ENCODE measurements at places on chromosomes 7 and 10.

GRCh38 chr7:141354251-141354650, 197.0 kb upstream of the AGK start:
- DNase-seq = no peak

DNA sequence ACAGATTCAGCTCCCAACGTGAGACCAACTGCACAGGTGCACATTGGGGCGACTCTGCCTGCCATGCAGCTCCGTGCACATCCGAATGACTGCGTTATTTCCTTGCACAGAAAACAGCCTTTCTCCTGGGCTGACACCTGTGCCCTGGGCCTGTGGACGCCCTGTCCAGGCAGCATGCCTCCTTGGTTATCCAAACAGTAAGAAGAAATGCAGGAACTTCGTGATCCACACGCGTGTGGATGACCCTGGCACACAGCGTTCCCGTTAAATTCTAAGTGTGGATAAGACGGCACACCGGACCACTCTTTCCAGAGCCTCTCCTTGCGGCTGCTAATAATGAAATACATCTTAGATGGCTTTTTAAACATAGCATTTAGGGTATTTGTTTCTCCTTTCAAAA, 39.6 kb downstream of the NKX6-2 start:
- no peak for DNase-seq

- DNase-seq = peak; percentile 36
Measured at GRCh38 chr7:114793155-114793845, 128.6 kb upstream of the MDFIC start.

DNA sequence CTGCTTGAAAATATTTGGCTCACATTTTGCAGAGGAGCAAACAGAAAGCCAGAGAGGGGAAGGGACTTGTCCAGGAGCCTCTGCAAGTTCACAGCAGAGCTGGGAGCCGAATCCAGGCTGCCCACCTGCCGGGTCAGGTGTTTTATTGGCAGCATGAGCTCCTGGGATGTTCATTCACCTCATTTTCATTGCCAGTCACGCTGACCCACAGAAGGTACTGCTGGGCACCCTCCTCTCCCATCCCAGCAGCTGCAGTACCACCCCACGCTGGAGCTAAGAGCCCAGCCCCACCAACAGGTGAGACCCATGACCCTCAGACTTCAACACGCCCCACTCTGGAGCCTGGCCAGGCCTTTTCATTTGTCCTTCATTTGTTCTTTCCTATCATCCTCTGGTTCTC, 102.7 kb downstream of the GRID1 start:
- DNase-seq = no peak

GRCh38 chr10:70255329-70256299, 22.4 kb upstream of the PPA1 start:
- peak; percentile 21 for DNase-seq

- no peak for DNase-seq
Measured at GRCh38 chr7:121019018-121019417, 30.5 kb downstream of the CPED1 start.

- no peak for DNase-seq
Measured at GRCh38 chr7:110994028-110994967, 96.6 kb upstream of the LRRN3 start.

DNA sequence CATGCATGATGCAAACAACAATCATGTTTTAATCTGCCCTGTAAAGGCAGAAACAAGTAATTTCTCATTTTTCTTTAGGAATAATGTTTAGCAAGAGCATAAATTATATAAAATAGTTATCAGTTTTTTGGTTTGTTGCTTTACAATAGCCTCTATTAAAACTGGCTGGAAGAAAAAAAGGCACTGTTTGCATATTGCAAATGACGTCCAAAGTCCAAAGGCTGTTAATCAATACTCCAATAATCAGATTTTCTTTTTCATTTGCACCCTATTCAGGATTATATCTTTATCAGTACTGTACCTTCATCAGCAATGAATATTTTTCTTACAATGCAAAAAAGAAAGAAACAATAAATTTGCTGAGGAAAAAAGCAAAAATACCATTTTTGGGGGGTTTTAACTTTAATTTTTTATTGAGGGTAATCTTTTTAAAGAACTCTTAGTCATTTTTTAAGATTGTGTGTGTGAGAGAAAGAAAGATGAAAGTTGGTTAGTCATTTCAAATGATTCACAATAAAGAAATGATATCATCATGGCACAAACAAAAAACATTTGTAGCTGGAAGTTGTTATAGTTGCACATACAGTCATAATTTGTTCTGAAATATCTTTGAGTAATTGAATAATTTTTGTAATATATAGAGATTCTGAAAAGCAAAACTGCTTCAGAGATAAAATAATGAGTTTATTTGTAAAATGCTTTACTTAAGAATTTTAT, 44.4 kb upstream of the AKR1C2 start:
- no peak for DNase-seq

GRCh38 chr7:155001756-155002410, 1.0 kb downstream of the PAXIP1 start:
- DNase-seq = peak; percentile 36

- DNase-seq = no peak
Measured at GRCh38 chr10:66550351-66550750, 375.5 kb upstream of the LRRTM3 start.

DNA sequence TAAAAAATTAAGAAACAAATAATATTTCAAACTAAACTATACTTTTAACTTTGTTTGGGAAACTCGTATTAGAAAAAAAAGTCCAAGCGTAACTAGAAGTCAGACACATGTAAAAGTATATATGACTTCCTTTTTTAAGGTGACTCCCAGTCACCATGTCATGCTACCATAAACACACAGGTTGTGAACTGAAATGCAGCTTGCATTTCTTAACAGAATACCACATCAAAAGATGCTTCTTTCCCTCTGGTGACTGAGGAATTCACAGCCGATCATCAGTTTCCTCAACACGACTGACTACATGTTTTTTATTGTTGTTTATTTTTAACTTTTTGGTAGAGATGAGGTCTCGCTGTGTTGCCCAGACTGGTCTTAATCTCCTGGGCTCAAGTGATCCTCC, 445.0 kb downstream of the PARD3 start:
- DNase-seq = no peak

DNA sequence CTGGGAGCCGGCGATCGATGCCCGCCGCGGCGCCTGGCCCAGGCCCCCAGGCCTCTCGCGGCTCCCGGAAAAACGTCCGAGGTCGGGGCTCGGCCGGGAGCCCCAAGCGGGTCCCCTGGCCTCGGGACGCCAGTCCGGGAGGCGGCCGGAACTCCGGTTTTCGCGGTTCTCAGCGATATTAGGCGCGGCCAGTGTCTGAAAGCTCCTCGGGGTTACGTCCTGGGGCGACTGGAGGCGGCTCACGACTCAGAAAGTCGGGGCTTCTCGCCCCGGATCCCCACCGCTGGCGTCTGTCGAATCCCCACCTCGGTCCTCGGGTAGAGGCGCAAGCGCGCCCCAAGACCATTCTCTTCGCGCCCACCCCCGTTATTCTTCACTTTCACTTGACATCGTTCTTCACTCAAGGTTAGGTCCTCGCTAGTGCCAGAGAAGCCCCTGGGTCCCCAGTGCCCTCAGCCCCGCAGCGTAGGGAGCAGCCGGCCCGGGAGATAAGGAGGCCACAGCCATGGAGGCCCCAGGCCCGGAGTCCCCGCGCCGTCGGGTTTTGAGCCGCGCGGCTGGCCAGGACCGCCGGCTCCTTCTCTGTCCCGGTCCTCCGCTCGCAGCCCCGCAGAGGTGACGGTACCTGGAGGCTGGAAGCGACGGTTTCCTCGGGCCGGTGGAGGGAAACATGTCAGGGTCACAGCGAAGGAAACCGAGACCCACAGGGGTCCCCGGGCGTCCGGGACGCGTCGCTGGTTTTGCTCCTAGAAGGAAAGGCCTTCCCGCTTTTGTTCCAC, 35.2 kb upstream of the EBLN1 start:
- peak; percentile 54 for DNase-seq

DNA sequence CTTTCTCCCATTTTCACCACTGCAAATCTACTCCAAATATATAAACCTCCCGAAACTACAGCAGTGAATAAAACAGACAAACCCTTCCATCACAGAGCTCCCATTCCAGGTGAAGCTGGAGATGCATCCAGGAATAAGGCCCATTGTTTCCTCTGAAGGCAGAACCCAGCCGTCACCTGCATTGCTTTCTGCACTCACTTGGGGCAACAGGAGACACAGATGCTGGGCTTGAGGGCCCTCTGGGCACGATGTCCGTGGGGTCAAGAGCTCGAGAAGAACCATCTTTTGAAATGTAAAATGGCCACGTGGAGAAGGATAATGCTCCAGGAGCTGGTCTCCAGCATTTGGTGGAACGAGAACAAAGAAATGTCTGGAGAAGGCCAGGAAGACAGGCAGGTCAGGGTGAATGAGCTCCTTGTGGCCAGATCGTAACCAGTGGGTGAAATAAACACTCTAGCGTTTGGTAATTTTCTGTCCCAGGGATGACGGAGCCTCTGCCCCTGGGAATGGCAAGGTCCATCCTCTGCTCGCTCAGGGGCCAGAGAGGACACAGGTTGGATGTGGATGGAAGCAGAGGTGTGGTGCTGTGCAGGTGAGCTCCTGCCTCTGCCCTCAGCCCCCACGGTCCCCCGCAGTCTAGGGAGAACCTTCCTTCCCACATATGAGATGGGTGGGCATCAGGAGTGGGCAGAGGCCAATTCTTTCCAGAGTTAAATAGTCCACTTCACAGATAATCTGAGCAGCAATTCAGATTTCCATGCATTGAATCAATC, 556.1 kb downstream of the DNAJB6 start:
- DNase-seq = no peak

DNA sequence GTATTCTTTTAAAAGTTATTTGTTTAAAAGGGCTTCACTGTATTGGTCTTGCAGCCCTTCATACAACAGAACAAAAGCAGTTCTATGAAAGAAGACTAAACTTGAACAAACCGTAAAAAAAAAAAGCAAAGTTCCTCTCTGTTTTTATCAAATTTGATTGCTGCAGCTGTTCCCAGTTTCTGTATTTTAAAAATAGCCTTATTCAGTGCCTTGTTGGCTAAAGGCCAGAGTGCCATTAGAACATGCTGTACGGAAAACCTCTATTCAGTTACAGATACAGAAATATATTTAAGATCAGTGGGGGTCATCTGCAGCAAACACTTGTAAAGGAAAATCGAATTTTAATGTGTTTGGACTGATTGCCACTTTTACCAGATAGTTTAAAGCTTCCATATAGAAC, 207.8 kb upstream of the ETV1 start:
- DNase-seq = no peak

DNA sequence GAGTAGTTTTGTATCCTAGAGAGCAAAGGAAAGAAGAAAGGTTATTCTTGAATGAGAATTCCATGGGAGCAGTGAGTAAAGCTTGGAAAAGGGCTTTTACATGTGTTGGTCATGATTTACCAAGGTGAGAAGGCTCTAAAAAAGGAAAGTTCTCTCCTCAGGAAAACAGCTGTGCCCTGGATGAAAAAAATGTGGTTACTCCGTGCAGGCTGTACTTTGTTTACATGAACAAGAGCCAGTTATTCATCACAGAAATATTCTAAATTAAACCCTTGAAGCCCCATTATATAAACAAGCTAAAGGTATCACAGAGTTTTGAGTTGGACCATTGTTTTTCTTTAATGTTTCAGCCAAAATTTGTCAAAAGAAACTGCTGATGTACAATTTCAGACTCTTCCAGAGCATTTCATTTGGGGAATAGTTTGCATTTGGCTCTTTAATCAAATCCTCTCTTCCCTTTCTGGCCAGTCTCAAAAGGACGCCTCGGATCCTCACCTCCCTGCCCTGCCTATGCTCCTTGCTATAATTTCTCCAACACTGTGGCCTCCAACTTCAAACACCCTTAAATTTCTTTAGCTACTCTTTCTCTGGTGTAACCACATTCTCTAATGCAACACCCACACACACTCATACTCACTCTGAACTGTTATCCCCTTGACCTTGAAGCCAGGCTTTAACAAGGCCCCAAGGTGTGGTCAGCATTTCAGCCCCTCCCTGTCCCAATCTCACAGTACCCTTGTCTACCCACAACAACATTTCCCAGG, 47.4 kb downstream of the AFAP1L2 start:
- DNase-seq = no peak

DNA sequence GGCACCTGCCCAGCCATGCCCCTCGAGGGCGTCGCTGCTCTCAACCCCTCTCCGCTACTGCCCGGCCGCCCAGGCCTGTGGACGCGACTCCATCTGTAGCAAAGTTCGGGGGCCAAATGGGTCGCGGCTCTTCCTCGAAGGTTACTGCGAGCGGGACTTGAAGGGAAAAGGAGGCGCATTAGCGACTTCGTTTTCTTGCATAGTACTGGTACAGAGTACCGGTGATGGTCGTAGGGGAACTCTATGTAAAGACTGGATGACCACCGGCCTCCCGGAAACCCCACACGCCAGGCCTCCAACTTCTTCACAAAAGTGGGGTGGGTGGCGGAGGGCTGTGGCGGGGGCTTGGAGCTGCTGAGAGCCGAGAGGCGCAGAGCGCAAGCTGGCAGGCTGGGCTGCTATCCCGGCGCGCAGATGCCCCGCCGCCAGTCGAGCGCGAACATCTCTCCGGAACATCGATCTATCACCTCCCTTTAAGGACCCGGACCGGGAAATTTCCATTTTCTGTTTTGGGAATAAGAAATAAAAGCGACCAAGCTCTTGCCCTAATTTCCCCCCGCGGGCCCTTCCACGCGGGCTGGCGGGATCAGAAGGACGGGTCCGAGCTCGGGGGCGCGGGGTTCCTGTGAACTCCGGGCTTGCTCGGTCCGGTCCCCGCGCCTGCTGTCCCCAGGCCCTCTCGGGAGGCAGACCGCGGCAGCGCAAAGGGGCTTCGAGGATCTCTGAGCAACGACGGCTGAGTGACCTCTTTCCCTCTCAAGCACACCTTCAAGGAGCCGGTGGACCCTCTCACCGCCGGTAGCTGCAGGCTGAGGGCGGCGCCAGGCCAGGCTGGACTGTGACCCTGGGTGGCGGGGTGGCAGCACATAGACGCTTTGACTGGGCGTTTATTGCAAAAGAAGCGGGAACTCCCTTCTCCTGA, 12.2 kb upstream of the FEZF1 start:
- DNase-seq = no peak

DNA sequence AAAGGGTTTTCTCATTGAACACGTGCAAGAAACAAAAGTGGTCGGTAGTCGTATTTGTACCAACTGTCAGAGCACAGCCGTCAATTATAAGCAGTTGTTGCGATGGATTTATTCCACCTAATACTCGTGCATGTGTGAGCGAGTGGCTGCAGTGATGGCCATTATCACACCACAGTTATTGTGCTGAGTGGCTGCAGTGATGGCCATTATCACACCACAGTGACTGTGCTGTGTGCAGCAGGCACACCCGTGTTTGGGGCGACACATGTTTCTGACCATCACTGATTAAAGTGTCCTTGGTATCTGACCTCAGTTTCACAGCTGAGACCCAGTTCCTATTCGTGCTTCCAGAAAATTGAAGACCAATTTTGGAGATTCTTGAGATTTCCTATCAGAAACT, 142.9 kb upstream of the PFKP start:
- no peak for DNase-seq

All from activated CD4-positive, alpha-beta memory T cell treated with anti-CD3 and anti-CD28 coated beads for 36 hours (primary cell).